Mesendoderm (in vitro differentiated cells): ENCODE measurements at places on chromosomes 3 and 15.

- no peak overlapping the region for H3K4me3 ChIP-seq
- no peaks in the 10 kb centered on the region for H3K36me3 ChIP-seq
- DNase-seq, result no peak
- no peaks in the 10 kb centered on the region for H3K4me1 ChIP-seq
- H3K27ac ChIP-seq, result no peak overlapping the region
These were observed 211.5 kb upstream of the TP63 start for GRCh38 chr3:189419683-189420082.

- H3K27ac ChIP-seq, result no peak overlapping the region
- H3K4me3 ChIP-seq, result no peak overlapping the region
- no peaks in the 10 kb centered on the region for H3K27me3 ChIP-seq
- no peak for DNase-seq
- no peaks in the 10 kb centered on the region for H3K4me1 ChIP-seq
These were observed 156.7 kb upstream of the SMAD3 start for GRCh38 chr15:66908744-66909095.

- no peaks in the 10 kb centered on the region for H3K27me3 ChIP-seq
- H3K4me3 ChIP-seq, result no peak overlapping the region
- peaks cover 20% of the 10 kb centered on the region for H3K4me1 ChIP-seq
- no peak for DNase-seq
These were observed 139.3 kb upstream of the ICE2 start for GRCh38 chr15:60618206-60618605.

DNA sequence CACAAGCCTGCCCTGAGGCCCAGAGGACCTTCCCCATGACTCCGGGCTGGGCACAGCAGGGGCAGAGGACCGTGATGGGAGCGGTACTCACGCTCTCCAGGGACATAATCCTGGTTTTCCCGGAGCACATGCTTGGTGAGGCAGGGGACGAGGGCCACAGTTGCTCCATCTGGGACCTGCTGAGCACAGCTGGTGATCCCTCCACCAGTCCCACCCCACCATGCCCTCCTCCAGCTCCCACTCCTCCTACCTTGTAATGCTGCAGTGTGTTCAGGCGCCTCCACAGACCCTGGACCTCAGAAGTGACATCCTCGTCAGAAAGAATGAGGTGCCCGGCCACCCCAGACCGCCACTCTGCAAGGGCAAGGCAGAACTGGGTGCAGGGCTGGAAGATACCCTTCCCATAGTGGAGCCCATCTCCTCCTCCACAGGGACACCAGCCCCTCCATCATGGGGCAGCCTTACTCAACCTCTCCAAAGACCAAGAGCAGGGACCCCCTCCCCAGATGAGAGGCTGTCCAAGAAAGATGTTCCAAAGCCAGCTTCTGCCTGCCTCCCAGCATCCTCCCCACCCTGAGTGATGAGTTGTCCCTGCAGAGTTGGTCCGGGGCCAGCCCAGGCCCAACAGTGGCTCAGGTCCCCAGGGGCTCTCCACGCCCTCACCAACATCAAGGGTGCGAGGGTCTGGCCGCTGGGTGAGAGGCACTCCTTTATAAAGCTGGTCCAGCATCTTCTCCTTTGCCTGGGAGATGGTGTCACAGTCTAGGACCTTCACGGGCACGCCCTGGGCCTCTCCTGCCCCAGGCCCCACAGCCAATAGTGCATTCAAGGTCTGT, 19.5 kb downstream of the PLXNB1 start:
- H3K27ac ChIP-seq, result no peak overlapping the region
- no peaks in the 10 kb centered on the region for H3K27me3 ChIP-seq
- H3K36me3 ChIP-seq, result peaks cover 33% of the 10 kb centered on the region
- H3K4me3 ChIP-seq, result no peak overlapping the region
- H3K4me1 ChIP-seq, result no peaks in the 10 kb centered on the region
- no peak for DNase-seq

DNA sequence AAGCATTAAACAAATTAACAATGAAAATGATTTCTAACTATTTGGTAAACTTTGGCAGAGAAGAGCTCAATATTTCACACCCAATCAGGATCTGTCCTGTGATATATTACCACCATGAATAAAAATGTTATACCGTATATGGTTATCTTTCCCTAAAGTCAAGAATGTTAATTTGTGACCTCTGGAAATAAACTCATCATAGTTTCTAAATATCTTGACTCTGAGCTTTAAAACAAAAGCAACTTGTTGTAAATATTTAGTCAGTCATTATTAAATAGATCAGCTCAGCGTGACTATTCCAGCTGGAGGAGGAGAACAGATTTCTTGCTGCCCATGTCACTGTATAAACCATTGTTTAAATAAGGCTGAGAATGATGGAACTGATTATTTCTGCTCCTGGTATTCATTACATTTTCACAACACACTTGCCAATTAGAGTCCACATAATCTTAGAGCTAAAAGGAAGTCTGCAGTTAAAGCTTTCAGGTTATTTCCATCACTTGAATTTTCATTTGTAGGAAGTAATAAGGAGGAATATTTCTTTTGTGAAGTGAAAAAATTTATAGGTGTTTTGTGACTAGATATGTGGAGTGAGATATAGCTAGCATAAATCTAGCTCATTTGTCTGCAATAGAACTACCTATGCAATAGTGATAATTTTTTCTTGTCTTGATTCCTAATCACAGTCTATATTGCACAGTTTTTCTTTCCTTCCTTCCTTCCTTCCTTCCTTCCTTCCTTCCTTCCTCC, 106.5 kb upstream of the P2RY1 start:
- no peaks in the 10 kb centered on the region for H3K4me1 ChIP-seq
- no peaks in the 10 kb centered on the region for H3K36me3 ChIP-seq
- no peak for DNase-seq
- no peak overlapping the region for H3K27ac ChIP-seq

- no peaks in the 10 kb centered on the region for H3K36me3 ChIP-seq
- no peaks in the 10 kb centered on the region for H3K4me1 ChIP-seq
- no peak overlapping the region for H3K4me3 ChIP-seq
- DNase-seq, result no peak
- no peak overlapping the region for H3K27ac ChIP-seq
These were observed 20.0 kb upstream of the C3orf22 start for GRCh38 chr3:126578702-126579101.

GRCh38 chr3:58530354-58530865, 6.6 kb downstream of the ACOX2 start:
- no peak overlapping the region for H3K4me3 ChIP-seq
- no peaks in the 10 kb centered on the region for H3K36me3 ChIP-seq
- H3K27me3 ChIP-seq, result no peaks in the 10 kb centered on the region

GRCh38 chr3:149417727-149418126, 40.3 kb upstream of the TM4SF1 start:
- no peak overlapping the region for H3K4me3 ChIP-seq
- no peak for DNase-seq
- no peaks in the 10 kb centered on the region for H3K4me1 ChIP-seq
- no peaks in the 10 kb centered on the region for H3K36me3 ChIP-seq

DNA sequence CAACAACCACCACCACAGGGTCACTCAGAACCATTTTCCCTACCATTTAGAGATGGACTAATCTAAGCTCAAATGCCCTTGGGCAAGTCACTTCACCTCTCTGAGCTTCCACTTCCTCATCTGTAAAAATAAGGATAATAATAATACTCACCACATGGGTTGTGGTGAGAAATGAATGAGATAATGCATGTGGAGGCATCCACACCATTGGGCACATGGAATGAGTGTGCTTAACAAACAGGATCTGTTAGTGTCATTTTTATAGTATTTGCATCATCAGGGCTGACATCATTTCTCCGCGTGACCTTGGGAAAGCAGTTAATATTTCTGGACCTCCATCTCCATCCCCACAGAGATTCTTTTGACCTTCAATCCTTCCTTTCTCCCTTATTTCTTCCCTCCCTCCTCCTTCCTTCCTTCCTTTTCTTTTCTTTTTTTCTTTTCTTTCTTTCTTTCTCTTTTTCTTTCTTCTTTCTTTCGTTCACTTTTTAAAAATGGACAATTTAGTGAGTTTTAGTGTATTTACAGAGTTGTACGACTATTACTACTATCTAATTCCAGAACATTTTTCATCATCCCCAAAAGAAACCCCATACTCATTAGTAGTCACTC, 7.7 kb upstream of the RFT1 start:
- no peak for DNase-seq
- H3K4me1 ChIP-seq, result no peaks in the 10 kb centered on the region
- H3K27ac ChIP-seq, result no peak overlapping the region
- H3K36me3 ChIP-seq, result no peaks in the 10 kb centered on the region
- no peak overlapping the region for H3K4me3 ChIP-seq
- H3K27me3 ChIP-seq, result no peaks in the 10 kb centered on the region

GRCh38 chr15:44296625-44297524, 8.4 kb downstream of the GOLM2 start:
- H3K4me1 ChIP-seq, result no peaks in the 10 kb centered on the region
- no peak overlapping the region for H3K4me3 ChIP-seq
- H3K27me3 ChIP-seq, result no peaks in the 10 kb centered on the region
- H3K27ac ChIP-seq, result peak overlapping the region; percentile 19

DNA sequence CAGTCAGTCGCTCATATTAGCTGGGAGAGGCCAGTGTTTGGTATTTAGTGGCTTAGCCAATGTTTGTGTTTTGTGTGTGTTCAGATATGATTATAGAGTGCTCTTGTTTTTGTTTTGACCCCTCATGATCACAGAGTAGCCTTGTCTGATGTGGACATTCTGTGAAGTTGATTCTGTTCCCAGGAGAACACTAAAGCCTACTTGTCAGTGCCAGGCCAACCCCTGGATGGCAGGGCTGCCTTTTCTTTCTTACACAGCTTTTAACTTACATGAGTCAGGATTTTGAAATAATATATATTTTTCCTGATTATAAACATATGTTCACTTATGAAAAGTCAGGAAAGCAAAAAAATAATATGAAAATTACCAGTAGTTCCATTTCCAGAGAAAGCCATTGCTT, 11.9 kb downstream of the CFAP161 start:
- no peak overlapping the region for H3K27ac ChIP-seq
- no peak overlapping the region for H3K4me3 ChIP-seq
- H3K4me1 ChIP-seq, result no peaks in the 10 kb centered on the region
- no peaks in the 10 kb centered on the region for H3K36me3 ChIP-seq
- DNase-seq, result no peak

- H3K27ac ChIP-seq, result no peak overlapping the region
- H3K27me3 ChIP-seq, result no peaks in the 10 kb centered on the region
- H3K36me3 ChIP-seq, result no peaks in the 10 kb centered on the region
- DNase-seq, result peak; percentile 52
These were observed 170.3 kb downstream of the MOBP start for GRCh38 chr3:39637807-39638206.

DNA sequence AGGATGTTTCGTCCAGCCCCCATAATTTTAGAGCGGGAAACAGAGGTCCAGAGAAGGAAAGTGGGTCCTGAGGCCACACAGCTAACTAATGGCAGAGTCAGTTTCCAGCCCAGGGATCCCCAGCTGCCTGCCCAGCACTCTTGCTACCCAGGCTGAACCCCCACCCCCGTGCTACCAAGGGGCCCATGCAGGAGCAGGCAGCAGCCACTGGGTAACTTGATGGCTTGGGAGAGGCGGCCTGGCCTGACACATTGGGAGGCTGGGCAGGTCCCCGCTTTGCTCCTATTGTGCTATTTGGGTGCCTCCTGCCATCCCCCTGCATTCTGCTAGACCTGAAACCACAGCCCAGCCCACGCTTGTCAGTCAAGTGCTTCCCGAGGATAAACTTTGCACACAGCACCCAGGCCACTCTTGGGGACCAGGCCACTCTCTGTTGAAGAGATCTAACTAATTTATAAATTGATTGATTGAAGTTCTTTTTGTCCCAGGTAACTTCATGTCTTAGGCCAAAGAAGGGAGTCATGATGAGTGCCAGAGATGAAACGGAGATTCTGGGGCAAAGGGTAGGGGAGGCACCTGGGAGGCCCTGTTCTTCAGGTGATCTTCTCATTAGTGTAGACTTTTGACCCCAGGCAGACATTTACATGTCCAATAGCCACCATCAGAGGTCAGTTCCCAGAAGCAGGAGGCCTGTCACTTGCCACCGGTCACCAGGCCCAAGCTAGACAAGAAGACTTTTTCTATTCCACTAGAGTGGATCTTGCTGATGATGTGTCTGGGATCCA, 7.0 kb downstream of the PAK6 start:
- DNase-seq, result no peak
- no peak overlapping the region for H3K4me3 ChIP-seq
- no peaks in the 10 kb centered on the region for H3K36me3 ChIP-seq
- peaks cover 3% of the 10 kb centered on the region for H3K4me1 ChIP-seq
- H3K27me3 ChIP-seq, result no peaks in the 10 kb centered on the region
- no peak overlapping the region for H3K27ac ChIP-seq

GRCh38 chr3:23105048-23105447, 98.1 kb upstream of the UBE2E2 start:
- no peak overlapping the region for H3K27ac ChIP-seq
- no peak for DNase-seq
- H3K4me1 ChIP-seq, result no peaks in the 10 kb centered on the region
- H3K36me3 ChIP-seq, result no peaks in the 10 kb centered on the region
- H3K4me3 ChIP-seq, result no peak overlapping the region
- H3K27me3 ChIP-seq, result no peaks in the 10 kb centered on the region

DNA sequence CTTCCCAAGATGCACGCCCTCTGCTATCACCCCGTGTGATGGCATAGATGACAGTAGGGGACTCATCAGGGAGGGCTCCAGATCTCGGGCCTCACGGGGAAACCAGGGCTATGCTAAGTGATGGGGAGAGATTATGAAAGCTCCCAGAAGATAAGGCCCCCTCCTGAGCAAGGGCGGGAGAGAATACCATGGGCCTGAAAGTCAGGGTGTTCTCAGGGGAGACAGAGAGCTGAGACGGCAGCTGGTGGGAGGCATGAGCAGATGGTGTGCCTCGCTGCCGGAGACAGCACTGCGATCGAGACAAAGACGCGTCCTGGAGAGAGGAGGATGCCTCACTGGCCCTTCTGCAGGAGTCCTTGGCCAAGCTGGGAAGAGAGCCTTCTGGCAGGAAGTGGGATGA, 106.5 kb upstream of the ADPGK start:
- no peak overlapping the region for H3K4me3 ChIP-seq
- DNase-seq, result peak; percentile 4
- no peaks in the 10 kb centered on the region for H3K4me1 ChIP-seq
- H3K27ac ChIP-seq, result no peak overlapping the region

GRCh38 chr3:3853544-3853943, 54.3 kb downstream of the LRRN1 start:
- peak; percentile 29 for DNase-seq
- no peak overlapping the region for H3K4me3 ChIP-seq
- peaks cover 2% of the 10 kb centered on the region for H3K4me1 ChIP-seq
- no peak overlapping the region for H3K27ac ChIP-seq

GRCh38 chr3:21140785-21141184, 610.2 kb downstream of the ZNF385D start:
- no peak overlapping the region for H3K4me3 ChIP-seq
- H3K27ac ChIP-seq, result no peak overlapping the region
- no peaks in the 10 kb centered on the region for H3K27me3 ChIP-seq

DNA sequence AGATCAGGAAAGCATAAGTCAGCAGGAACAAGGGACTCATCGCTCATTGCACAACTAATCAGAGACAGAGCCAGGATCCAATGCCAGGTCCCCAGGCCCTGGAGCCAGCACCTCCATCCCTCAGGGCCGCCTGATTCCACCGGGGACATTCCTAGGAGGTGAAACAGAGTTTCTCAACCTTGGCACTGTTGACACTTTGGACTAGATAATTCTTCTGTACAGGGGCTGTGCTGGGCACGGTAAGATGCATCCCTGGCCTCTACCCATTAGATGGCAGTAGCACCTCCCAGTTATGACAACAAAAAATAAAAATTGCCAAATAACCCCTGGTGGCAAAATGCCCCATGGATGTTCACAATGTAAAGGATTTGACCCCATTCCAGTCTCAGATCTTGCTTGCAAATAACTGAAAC, 127.7 kb downstream of the MTHFS start:
- no peak overlapping the region for H3K4me3 ChIP-seq
- H3K4me1 ChIP-seq, result no peaks in the 10 kb centered on the region
- DNase-seq, result peak; percentile 8
